ENCODE measurements at places on chromosomes 12 and 14. TPM values are rescaled to one million over a fixed set of nuclear protein-coding genes. Genes with fewer than 3 reads are reported as not detected.

Gene DNM1L
- total RNA-seq, result 60.9 TPM

Gene ZDHHC22
- not detected for total RNA-seq

Gene NUMB
- total RNA-seq, result 39.6 TPM

Gene SYNE2
- 192 TPM for total RNA-seq

Gene TSPAN19
- not detected for total RNA-seq

Gene TPPP2
- not detected for total RNA-seq

Gene KRT75
- not detected for total RNA-seq

Gene GLT8D2
- not detected for total RNA-seq

Gene OVCH1
- not detected for total RNA-seq

Gene SYT10
- not detected for total RNA-seq

Gene CLEC9A
- total RNA-seq, result not detected

Gene SPRYD4
- 3.8 TPM for total RNA-seq

Gene CHST11
- total RNA-seq, result 56.4 TPM

Gene PTCSC3
- not detected for total RNA-seq

Gene NXPH4
- 0.32 TPM for total RNA-seq

Gene KRT81
- not detected for total RNA-seq

Gene LMNTD1
- total RNA-seq, result not detected

Gene RDH5
- 23.3 TPM for total RNA-seq

Gene ANKRD33
- total RNA-seq, result not detected

Gene GRIN2B
- not detected for total RNA-seq

Gene IQSEC3
- not detected for total RNA-seq

Gene RHOJ
- not detected for total RNA-seq

Gene MYL2
- not detected for total RNA-seq

Gene KLRD1
- total RNA-seq, result 0.27 TPM

Gene KRT86
- not detected for total RNA-seq

Gene PLD4
- total RNA-seq, result not detected

Gene A2M
- total RNA-seq, result not detected

Gene ARID2
- total RNA-seq, result 46.9 TPM

Gene DIO2
- not detected for total RNA-seq

Gene DBX2
- not detected for total RNA-seq

Gene CLEC7A
- not detected for total RNA-seq

Gene SMCO2
- 0.22 TPM for total RNA-seq

Gene EPYC
- total RNA-seq, result not detected

Gene HCAR3
- total RNA-seq, result not detected

Gene ATP2B1
- total RNA-seq, result 26.6 TPM

Gene SIRT4
- 0.94 TPM for total RNA-seq

Gene TAS2R50
- 0.60 TPM for total RNA-seq

Gene TAS2R20
- total RNA-seq, result 1.6 TPM

Gene KLRC3
- not detected for total RNA-seq

Gene RAN
- 1,033 TPM for total RNA-seq

Gene LRTM2
- not detected for total RNA-seq

Gene FOXG1
- not detected for total RNA-seq

Gene ALDH1L2
- total RNA-seq, result 0.10 TPM

Gene MUCL1
- not detected for total RNA-seq

Gene GPR162
- 0.25 TPM for total RNA-seq

Gene SERPINA10
- not detected for total RNA-seq

Gene DTX1
- 0.25 TPM for total RNA-seq

Data from activated CD4-positive, alpha-beta T cell treated with anti-CD3 and anti-CD28 coated beads, Interleukin-2, amount 10 ng/mL, durations not matched to agents 7 days and 5 days (primary cell).